ENCODE measurements at places on chromosomes 1 and 21.

GRCh38 chr21:24272521-24272938 is 1334.8 kb downstream of the MRPL39 start:
- DNase-seq: no peak

DNA sequence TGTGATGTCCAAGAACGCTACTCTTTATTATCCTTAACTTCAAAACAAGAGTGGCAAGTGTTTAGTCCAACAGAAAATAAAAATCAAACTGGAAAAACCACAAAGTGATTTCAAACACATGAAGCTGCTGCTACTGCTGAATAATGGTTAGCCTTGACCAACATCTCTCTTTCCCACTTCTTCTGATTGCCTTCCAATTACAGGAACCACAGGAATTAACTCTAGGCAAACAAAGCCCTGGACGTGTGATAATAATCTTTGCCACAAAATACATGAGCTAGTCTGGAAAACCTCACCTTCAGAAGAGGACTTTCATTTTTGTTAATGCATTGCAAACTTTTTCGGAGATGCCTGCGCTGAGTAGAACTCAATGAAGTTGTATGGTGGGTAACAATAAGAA is 48.6 kb upstream of the COL11A1 start:
- DNase-seq: no peak

GRCh38 chr1:233112186-233113008 is 162.0 kb downstream of the NTPCR start:
- DNase-seq: no peak

DNA sequence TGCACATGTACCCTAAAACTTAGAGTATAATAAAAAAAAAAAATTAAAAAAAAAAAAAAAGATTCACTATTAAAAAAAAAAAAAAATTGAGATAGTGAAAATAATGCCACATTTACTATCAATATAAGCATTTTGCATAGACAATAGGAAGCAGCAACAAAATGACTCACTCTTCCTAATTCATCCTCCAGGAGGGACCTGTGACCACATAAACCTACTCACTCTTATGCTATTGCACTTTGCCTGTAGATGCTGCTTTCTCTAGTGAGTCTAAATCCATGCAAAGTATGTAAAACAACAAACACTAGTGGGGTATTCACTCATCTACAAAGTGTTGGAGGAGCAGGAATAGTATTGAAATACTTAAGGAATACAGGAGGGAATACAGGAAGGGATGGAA is 2.9 kb downstream of the OR10J5 start:
- no peak for DNase-seq

DNA sequence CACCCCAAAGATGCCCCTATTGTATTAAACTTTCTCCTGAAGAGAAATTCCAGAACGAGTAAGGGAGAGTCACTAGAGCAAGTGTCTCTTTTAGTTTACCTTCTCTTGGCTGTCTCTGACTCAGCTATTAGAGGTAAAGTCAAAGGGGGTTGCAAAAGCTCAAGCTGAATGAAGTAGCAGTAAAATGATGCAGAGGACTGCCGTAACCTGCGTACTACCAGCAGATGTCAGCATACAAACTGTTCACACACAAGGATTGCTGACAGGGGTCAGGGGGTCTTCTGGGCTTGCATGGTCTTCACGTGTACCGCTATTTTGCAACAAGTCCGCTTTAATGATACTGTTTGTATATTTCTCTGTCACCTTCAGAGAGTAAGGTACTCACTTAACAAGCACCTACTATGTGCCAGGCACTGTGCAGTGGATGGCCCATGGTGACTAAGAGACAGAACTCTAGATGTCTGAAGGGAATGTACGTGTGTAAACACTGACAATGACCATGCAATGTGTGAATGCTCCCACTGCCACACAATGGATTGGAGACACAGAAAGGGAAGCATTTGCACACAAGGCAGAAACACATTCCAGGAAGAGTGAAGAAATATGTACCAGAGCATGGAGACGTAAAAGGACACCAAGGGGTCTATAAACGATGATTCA is 34.9 kb downstream of the CHML start:
- no peak for DNase-seq

DNA sequence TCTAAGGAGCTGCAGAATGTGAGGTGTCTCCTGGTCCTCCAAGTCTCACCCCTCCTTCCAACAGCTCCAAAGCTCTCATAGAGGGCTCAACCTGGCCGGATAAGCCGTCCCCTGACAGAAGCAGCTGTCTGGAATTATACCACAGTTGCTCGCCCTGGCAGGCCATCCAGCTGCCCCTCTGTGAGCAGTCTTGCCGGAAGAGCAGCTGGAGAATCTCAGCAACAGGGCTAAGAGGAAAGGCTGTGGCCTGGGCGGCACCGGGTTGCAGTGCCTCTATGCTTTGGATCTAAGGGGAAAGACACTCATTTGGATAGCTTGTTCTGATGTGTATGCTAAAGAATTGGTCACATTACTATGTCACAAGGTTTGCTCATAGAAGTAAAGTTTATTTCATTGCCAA is 12.4 kb downstream of the TMCC2 start:
- DNase-seq: no peak

DNA sequence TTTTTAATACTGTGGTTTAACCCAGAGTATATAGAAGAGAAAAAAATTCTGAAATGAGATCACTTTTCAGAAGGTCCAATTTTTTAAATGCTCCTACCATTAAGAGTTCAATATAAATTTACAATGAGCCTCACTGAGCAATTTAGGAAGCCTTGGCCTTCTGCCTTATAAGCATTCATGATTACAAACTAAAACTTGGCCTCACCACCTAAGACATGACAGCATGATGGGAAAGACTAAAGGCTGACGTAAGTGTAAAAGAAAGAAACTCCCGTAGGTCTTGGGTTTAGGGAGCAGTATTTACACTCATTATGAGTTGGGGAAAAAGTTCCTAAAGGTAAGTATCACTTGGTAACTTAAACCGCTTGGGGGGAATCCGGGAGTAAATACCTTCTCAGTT is 70.7 kb upstream of the ESRRG start:
- DNase-seq: no peak

- DNase-seq: no peak
Measured at GRCh38 chr1:115833856-115834255, 7.1 kb downstream of the NHLH2 start.

- DNase-seq: no peak
Measured at GRCh38 chr21:43361127-43361492, 65.8 kb downstream of the SIK1 start.

- no peak for DNase-seq
Measured at GRCh38 chr1:78291872-78292271, 198.9 kb upstream of the PTGFR start.

DNA sequence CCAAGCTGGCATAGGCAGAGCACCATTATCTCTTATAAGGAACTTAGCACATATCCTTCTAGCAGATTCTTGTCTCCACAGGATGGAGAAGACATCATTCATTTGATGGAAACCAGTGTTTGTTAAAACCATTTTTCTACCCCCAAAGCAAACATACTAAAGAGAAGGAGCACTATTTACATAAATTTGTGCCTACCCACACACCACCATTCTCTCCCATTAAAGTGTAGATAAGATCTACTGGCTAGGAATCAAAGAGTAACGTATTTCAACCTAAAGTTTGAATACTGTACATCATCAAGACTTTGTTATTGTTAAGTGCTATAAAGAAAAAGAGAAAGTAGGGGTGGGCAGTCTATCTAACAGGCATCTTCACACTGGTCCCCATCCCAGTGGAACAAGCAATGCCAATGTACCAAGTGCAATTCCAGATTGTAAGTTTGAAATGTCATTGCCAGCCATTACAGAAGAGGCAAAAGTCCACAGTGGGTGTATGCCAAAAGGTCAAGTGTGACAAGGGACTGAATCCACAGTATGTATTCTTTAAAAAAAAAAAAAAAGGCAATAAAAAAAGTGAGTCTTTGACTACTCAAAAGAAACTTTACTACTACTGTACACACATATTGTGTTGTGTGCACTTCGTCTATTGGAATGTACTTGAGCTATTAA is 18.8 kb downstream of the CCSAP start:
- no peak for DNase-seq

DNA sequence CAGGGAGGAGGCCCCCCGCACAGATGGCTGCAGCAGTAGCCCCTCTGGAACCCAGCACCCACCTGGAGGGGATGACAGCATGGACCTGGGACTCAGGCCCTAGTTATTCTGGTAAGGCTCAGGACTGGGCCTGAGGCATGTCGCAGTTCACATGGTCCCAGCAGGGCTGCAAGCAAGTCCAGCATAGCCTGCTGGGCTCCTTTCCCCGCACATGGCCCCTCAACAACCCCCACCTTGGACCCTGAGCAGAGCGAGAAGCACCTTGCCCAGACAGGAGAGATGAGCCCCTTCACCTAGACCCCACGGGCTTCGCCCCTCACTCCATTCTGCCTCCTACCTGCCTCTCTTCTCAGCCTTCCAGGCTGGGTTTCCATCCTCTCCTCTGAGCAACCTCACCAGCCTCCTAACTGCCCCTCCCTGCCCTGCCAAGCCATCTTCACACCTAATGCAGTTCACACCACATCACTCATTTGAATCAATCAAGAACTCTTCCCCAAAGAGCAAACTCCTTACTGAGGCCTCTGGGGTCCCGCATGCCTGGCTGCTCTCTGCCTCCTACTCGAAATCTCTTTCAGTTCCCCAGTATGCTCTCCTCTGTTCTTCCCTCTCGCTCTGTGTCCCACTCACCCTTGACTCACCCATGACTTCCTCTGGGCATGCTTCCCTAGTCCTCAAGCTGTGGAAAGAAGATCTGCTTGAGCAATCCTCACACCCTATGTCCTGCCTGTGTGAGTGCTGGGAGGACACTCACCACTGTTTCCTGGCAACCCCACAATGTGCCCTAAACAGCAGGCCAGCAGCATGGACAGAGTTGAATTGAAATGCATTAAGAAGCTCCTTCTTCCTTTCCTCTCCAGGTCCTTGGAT is 9.4 kb upstream of the THEMIS2 start:
- DNase-seq: no peak

DNA sequence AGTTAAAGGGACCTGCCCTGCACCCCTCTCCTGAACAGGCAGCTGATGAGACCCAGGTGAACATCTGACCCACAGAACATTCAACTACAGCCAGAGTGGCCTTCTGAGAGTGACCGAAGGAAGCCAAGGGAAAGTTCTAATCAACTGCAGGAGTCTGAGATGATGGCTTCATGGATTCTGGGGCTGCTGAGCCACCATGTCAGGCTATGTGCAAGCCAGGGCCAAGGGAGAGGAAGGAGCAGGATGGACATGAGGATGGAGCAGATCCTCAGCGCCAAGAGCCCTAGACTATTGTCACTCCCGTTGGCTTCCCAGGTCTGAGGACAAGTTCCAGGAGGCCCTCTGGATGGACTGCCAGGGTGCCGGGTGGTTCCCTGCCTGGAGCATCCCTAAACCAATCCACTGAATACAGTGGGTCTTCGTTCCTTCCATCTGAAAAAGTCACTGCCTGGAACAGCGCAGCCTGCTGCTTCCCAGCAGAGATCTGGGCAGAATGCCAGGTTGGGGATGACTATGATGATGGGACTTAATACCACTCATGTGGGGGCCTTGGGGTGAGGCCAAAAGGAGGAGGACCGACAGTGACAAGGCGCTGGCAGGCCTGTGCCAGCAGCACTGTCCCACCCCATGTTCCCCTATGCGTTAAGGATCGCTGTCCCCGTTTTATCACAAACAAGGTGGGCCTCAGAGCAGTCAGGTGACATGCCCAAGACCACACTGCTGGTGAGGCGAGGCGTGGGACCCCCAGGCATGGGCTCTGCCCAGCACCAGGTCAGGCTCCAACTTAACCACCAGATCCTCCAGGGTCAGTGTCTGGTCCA is 19.8 kb downstream of the SPOCD1 start:
- no peak for DNase-seq

GRCh38 chr1:41483001-41483850 is 1.3 kb downstream of the EDN2 start:
- DNase-seq: no peak

DNA sequence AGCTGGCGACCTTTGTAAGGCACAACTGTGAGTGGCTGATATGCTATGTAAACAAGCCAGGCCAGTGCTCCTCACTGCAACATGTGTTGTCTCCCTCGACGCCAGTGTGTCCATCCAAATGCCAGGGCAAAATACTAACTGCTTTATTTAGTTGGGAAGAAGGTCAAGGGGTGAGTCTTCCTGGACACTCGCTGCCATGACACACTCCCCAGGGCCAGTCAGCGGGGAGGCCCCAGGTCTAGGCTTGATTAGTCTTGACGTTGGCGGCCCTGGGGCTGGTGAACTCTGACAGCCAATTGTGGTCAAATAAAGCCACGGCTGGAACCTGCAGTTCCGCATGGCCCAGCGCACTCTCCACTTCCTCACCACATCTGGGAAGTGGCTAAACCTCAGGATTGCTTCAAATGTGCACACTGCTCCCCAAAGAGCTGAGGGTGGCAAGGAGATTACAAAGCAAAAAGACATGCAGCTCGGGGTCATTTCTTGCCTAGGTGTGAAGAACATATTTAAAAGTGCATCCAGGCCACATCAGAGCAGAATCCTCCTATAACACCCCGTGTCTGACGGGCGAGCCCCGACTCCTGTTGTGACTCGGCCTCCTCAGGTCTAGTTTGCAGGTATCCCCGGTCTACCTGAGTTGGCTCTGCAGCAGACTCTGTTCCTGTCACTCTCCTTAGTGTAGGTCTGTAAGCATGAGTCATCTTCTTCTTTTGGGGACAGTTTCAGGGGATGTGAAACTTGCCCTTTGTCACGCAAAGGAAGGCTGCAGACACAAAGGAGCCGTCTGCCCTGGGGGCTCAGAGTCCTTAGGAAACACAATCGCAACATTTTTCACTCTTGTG is 183.5 kb downstream of the RUNX1 start:
- DNase-seq: peak; percentile 34

- DNase-seq: no peak
Measured at GRCh38 chr1:164575356-164575886, 16.4 kb downstream of the PBX1 start.

- DNase-seq: no peak
Measured at GRCh38 chr1:93446837-93447451, 974 bp upstream of the FNBP1L start.

DNA sequence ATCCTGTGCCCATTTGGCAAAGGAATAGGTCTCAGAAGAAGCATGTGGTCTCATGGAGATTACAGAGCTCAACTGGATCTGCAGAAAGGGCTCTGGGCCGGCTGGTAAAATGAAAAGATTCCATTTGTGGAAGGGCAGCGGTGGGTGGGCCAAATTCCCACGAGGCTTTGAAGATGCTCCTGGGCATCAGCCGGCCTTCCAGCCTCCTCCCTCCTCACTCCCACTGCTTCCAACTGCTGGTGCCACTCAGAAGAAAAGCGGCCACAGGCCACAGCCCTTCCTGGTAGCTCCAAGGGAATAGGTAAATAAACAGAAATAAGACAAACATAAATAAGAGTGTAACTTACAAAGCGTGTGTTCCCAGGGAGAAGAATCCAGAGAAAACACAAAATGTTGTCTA is 136.3 kb upstream of the SLC44A3 start:
- DNase-seq: no peak

DNA sequence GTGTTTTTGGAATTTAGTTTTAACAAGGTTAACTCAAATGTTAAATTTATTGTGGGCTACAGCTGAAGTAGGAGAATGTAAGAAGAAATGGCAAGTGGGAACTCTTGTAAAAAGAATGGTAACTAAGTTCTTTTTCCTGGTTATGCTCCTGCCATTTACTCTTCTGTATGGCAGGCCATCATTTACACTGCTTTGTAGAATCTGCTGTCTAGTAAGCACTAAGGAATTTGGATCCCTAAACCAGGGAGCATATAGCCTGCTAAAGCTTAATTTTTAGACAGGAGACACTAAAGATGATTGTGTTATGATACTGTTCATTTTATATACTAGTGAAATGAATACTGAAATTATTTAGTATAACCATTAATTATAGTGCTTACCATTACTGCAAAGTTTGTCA is 85.3 kb downstream of the CAMTA1 start:
- no peak for DNase-seq

Data from activated CD4-positive, alpha-beta T cell treated with anti-CD3 and anti-CD28 coated beads for 4 hours (primary cell).